Occipital lobe (tissue), 3 donors: ENCODE measurements at places on chromosomes 11 and 22. TPM values are rescaled to one million over a fixed set of nuclear protein-coding genes. Genes with fewer than 3 reads are reported as not detected.

Gene PRR33
- total RNA-seq: not detected

Gene OR8A1
- not detected for total RNA-seq

Gene LDLRAD3
- 58.8 TPM for total RNA-seq

Gene HIPK3
- total RNA-seq: 290 TPM

Gene MFRP
- not detected for total RNA-seq

Gene C11orf87
- 29.8 TPM for total RNA-seq

Gene EHF
- total RNA-seq: 0.16 TPM

Gene DDX25
- 18.7 TPM for total RNA-seq

Gene DGAT2
- total RNA-seq: 4.4 TPM

Gene PACSIN3
- 3.9 TPM for total RNA-seq

Gene TMPRSS13
- total RNA-seq: 0.47 TPM

GRCh38 chr11:87351676-87352075, 313.9 kb downstream of the TMEM135 start:
- DNase-seq: no peak

DNA sequence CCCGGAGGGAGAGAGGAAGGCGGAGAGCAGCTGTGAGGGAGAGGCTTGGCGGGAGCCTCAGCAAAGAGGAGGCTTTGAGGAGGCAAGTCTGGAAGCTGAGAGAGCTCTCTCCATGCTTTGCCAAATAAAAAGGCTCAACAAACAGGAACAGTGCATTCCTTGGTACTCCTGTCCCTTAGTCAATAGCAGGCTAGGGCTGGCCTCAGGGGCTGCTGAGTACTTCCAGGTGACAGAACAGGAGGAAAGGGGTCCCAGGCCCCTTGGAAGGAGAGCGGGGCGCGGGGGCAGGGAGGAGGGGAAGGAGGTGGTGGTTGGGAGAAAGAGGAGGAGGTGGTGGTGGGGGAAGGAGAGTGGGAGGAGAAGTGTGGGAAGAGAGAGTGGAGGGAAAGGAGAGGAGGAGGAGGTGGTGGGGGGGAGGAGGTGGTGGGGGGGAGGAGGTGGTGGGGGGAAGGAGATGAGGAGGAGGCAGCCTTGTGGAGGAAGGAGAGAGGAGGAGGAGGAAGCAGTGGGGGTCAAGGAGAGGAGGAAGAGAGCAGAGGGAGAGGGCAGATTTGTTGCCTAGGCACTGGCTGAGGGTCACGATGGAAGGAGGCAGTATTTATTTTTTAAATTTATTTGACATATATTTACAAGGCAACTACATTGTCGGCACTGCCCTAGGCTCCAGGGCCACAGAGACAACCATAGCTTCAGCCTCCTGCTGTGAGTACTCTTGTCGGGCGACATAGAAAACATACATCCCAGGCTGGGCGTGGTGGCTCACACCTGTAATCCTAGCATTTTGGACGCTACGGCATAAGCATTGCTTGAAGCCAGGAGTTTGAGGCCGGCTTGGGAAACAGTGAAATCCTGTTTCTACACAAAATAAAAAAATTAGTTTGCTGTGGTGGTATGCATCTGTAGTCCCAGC, 74.2 kb upstream of the ZBED5 start:
- no peak for DNase-seq

DNA sequence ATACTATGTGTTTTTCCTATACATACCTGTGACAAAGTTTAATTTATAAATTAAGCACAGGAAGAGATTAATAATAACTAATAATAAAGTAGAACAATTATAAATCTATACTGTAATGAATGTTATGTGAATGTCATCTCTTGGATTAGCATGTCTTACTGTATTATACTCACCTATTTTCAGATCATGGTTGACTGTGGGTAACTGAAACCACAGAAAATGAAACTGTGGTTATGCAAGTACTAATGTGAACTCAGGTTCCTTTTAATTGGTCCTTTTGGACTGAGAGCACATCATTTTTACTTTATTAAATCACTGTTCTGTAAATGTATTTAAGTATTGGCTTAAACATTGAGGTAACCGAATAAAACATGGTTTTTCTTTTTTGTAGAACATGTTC, 108.8 kb downstream of the PPP6R3 start:
- no peak for DNase-seq

- DNase-seq: no peak
Measured at GRCh38 chr11:69655479-69656428, 14.8 kb downstream of the CCND1 start.

DNA sequence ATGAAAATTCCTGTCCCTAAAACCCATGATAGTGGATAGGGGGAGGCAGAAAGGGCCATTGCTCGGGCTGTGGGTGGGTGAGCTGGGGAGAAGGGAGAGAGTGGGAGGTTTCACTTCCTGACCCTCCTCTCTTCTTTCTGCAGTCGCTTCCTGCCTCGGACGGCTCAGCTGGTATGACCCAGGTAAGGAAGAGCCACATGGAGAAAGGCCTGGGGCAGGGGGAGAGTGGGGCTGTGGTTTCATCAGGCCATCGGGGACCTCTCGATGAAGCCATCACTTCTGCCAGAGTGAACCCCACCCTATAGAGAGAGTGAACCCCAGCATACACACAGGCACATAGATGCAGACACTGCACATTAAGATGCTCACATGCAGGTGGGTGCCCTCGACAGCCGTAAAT, 12.6 kb downstream of the CD5 start:
- no peak for DNase-seq

DNA sequence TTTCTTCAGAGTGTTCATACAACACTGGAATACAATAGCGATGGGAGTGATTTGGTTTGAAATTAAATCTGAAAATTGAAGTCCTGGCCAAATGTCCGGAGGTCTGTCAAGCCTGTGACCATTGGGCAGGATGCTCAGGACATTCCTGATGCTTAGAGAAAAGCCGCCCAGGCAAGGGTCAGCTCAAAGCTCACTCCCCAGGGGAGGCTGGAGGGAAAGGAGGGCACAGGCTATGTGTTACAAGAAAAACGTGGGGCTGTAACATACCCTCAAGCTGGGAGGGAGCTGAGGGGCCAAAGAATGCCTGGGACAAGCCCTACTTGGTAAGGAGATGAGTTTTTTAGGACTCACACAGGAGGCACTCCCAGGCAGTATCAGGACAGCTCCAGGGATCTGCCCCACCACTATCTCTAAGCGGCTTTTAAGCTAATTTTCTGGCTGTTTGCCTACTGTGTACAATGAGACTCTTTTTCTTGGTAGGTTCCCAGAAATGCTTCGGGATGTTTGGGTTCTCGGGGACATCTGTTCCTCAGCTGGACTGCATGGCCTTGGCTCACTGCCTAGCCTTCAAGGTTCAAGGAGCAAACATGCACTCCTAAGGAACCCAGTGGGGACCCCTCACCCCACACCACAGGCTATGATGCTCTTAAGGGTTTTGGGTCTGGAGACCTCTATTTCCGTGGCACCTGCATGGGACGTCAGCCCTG, 500.1 kb downstream of the BRD1 start:
- no peak for DNase-seq

GRCh38 chr22:37258753-37259401, 14.8 kb upstream of the RAC2 start:
- DNase-seq: no peak

- no peak for DNase-seq
Measured at GRCh38 chr11:111069066-111069465, 176.5 kb upstream of the POU2AF2 start.

DNA sequence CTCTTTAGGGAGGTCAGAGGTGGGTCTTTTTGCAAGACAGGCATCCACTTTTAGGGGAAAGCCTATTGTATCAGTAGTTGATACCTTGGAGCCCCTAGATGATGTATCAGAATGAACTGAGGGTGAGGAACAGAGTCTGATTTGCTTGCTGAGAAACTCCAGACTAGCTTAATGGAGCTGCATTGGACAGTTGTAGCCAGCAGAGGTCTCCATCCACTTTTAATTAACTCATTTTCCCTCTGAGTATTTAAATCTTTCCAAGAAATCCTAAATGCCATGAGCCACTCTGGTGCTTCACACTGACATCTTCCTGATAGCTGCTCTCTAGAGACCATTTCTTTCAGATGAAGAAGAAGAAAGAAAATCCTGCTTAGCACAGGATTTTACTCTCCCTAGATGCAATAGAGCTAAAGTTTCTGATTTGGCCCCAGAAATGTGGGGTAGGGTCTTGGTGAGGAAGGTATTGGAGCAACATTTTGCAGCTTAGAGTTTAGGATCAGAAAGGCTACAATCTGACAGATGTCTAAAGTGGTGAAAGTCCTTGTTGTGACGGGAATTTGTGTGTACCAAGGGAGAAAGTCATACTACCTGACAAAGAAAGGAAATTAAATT, 38.0 kb downstream of the EXT2 start:
- DNase-seq: no peak

- DNase-seq: no peak
Measured at GRCh38 chr11:123434262-123434661, 4.2 kb downstream of the GRAMD1B start.

DNA sequence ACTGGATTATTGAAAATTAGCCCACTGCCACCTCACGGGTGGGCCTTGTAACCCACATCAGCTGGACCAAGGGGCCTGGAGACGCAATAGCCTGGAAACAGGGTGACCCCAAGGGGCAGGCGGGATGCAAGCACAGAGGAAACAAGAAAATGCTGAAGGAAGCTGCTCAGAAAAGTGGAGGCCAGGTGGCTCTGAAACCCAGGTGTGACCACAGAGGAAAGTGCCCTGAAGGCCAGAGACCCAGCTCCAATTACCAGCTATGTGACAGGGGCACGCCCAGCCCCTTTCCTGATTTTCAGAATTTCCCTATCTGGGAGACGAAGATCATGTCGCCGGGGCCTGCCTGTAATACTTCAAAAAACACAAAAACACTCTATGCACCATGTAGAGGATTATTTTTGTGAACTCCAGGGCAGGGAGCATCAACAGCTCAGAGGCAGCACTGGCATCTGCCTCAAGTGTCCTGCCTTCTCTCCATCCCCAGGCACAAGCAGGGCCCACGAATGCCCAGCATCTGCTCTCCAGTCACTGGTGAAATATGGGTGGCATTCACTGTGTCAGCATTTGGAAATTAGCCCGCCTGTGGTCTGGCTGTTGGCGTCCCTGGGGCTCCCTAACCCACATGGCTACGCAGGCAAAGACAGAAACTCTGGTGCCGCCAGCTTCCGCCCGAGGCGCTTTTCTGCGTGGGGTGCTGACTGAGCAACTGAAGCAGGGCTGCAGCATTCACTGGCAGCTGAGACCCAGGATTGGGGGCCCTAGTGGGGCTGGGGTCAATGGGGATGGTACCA, 6.3 kb downstream of the KCNJ1 start:
- no peak for DNase-seq

GRCh38 chr11:114291381-114291780, 4.8 kb upstream of the NNMT start:
- no peak for DNase-seq

- DNase-seq: peak; percentile 60
Measured at GRCh38 chr11:68010090-68011041, at the start of gene ALDH3B1. Gene ALDH3B1 (plus strand): TSS chr11:68010327. CDS start chr11:68015298, 4,971 bp downstream.

DNA sequence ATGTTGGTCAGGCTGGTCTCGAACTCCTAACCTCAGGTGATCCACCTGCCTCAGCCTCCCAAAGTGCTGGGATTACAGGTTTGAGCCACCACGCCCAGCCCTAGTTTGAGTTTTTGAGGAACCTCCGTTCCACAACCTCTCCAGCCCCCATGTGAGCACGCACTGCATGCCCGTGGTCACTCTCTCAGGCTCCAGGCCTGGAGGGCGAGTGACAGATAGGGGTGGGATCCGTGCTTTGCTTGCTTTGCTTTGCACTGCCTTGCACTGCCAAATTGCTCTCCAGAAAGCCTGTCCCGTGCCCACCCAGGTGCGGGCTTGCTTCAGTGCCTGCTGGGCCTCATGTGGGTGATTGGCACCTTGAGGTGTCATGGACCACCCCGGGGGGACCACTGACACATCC, 29.9 kb downstream of the FGF4 start:
- no peak for DNase-seq

- no peak for DNase-seq
Measured at GRCh38 chr22:20131859-20132685, 468 bp downstream of the ZDHHC8 start.

- no peak for DNase-seq
Measured at GRCh38 chr22:20076627-20077172, 3.3 kb upstream of the DGCR8 start.

- no peak for DNase-seq
Measured at GRCh38 chr11:86360775-86361395, 13.8 kb upstream of the CCDC81 start.

DNA sequence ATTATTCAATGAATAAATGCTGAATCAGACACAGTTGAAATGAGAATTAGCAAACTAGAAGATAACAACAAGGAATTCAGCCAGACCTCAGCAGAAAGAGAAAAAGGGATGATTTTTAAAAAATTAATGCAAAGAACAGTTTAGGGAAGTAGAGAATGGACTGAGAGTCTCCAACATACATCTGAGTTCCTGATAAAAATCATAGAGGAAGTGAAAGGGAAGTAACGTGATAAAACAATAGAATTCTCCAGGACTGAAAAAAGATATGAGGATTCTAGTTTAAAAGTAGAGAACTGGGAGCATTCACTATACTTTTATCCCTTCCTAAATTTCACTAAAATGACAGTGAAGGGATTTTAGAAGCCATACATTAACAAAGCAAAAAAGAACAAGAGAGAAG, 592.0 kb downstream of the SOX6 start:
- DNase-seq: no peak

DNA sequence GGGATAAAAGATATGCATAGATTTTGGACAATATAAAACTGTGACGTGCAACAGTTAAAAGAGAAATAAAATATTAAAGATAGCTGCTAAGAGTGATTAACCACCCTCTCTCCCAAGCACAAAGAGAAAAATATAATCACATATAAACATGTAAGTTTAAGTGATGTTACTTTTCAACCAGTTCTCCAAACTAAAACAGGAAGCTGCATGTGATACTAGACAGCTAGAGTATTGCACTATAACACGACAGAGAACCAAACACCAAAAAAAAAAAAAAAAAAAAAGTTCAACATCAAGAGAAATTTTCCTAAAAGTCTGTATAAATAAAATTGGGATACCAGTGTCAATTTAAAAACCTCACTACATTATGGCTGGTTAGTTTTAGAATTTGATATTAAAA, 79.1 kb downstream of the PICALM start:
- DNase-seq: no peak

DNA sequence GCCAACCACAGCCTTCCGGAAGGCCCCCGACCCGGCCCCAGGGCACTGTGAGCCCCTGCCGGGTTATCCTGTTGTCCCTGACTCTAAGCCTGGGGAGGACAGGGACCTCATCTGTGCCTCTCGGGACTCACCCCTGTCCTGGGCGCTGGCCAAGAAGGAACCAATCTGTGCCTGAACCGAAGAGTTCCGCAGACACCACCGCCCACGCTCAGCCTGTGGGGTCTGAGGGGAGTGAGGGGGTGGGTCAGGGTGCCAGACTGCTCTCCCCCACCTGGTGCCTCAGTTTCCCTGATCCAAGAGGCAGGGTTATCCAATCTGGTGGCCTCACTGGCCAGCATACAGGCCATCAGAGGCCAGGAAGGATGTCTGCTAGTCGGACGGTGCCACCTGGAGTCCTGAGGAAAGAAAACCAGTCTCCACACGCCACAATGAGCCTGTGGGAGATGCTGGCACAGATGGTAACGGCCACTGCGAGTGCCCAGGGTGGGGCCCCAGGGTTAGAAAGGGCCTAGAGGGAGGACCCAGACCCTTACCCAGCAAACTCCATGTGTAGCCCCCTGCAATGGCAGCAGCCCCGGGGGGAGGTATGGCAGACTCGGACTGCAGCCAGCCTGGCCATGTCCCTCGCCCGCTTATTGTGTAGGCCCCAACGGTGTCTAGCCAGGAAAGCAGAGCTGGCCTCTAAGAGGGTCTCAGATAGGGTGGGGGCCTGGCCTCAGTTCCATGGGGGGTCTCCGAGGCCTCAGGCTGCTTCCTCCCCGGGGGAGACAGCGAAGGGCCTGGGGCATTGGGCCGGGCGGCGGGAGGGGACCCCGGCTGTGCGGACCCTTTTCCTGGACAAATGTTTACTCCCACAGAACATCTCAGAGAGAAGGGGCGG, 827 bp upstream of the TNNT3 start:
- DNase-seq: no peak

- no peak for DNase-seq
Measured at GRCh38 chr22:17772249-17772957, 1.9 kb downstream of the BID start.
